A549 (cell line): ENCODE measurements at places on chromosomes 5 and 9. TPM values are rescaled to one million over a fixed set of nuclear protein-coding genes. Genes with fewer than 3 reads are reported as not detected.

Gene CAMK4
- polyA plus RNA-seq, result 0.18 TPM in 1 of 3 replicates, not detected in the others

Gene ZBTB43
- 6.1 to 9.7 TPM (median 7.7 TPM) in 3 replicates for polyA plus RNA-seq

Gene ARL14EPL
- polyA plus RNA-seq, result 0.05 to 0.12 TPM (median 0.12 TPM) in 3 replicates

Gene LCN9
- polyA plus RNA-seq, result not detected in 3 replicates

Gene PCDHGB2
- 0.04 to 0.05 TPM (median 0.05 TPM) in 3 replicates for polyA plus RNA-seq

Gene TAF11L7
- polyA plus RNA-seq, result not detected in 3 replicates

Gene SGCD
- polyA plus RNA-seq, result 7.6 to 9.0 TPM (median 7.6 TPM) in 3 replicates

Gene CORO2A
- polyA plus RNA-seq, result 0.42 to 0.50 TPM (median 0.49 TPM) in 3 replicates

Gene PCDH1
- polyA plus RNA-seq, result 0.41 to 0.57 TPM (median 0.41 TPM) in 3 replicates

Gene NXNL2
- polyA plus RNA-seq, result 0.70 to 0.92 TPM (median 0.71 TPM) in 3 replicates

Gene GAPT
- polyA plus RNA-seq, result not detected in 3 replicates

Gene SEC61B
- 274 to 284 TPM (median 275 TPM) in 3 replicates for polyA plus RNA-seq

Gene GPX8
- polyA plus RNA-seq, result 51.2 to 55.7 TPM (median 51.8 TPM) in 3 replicates

Gene IPO11
- 20.2 to 22.7 TPM (median 20.7 TPM) in 3 replicates for polyA plus RNA-seq

Gene IL5
- not detected in 3 replicates for polyA plus RNA-seq

Gene SAPCD2
- polyA plus RNA-seq, result 13.1 to 16.4 TPM (median 14.6 TPM) in 3 replicates

Gene OBP2B
- polyA plus RNA-seq, result not detected in 3 replicates

Gene C5orf22
- 12.4 to 13.6 TPM (median 12.8 TPM) in 3 replicates for polyA plus RNA-seq

Gene SMIM33
- not detected in 3 replicates for polyA plus RNA-seq

Gene NR5A1
- not detected in 3 replicates for polyA plus RNA-seq

Gene PCA3
- polyA plus RNA-seq, result not detected in 3 replicates

Gene PALM2AKAP2
- polyA plus RNA-seq, result 0.04 to 0.22 TPM (median 0.06 TPM) in 3 replicates

Gene ESM1
- polyA plus RNA-seq, result not detected in 3 replicates

Gene MTX3
- 7.4 to 8.1 TPM (median 8.0 TPM) in 3 replicates for polyA plus RNA-seq

Gene PELO
- 15.6 to 16.0 TPM (median 15.6 TPM) in 3 replicates for polyA plus RNA-seq

Gene WNK2
- 6.7 to 7.1 TPM (median 7.1 TPM) in 3 replicates for polyA plus RNA-seq

Gene C8G
- polyA plus RNA-seq, result 1.1 to 1.3 TPM (median 1.1 TPM) in 3 replicates

Gene ISCA1
- polyA plus RNA-seq, result 39.8 to 45.1 TPM (median 42.4 TPM) in 3 replicates

Gene BTNL9
- polyA plus RNA-seq, result 1.2 to 1.8 TPM (median 1.5 TPM) in 3 replicates

Gene TMOD1
- polyA plus RNA-seq, result 0.62 to 0.98 TPM (median 0.80 TPM) in 3 replicates

Gene GABRA1
- not detected in 3 replicates for polyA plus RNA-seq

Gene SLC6A18
- not detected in 3 replicates for polyA plus RNA-seq

Gene PRR7
- 11.0 to 12.1 TPM (median 11.2 TPM) in 3 replicates for polyA plus RNA-seq

Gene MSMP
- not detected in 3 replicates for polyA plus RNA-seq

Gene CCL27
- polyA plus RNA-seq, result 0.16 to 0.26 TPM (median 0.22 TPM) in 3 replicates

Gene DOLPP1
- 21.8 to 23.5 TPM (median 22.2 TPM) in 3 replicates for polyA plus RNA-seq

Gene PCSK5
- 1.3 to 1.5 TPM (median 1.4 TPM) in 3 replicates for polyA plus RNA-seq
